Activated CD4-positive, alpha-beta T cell treated with anti-CD3 and anti-CD28 coated beads, Interleukin-2, Interleukin-6, amounts not matched to agents 100 ng/mL and 50 ng/mL, durations not matched to agents 16 hours and 8 hours (primary cell): ENCODE measurements at places on chromosomes 6 and 20.

DNA sequence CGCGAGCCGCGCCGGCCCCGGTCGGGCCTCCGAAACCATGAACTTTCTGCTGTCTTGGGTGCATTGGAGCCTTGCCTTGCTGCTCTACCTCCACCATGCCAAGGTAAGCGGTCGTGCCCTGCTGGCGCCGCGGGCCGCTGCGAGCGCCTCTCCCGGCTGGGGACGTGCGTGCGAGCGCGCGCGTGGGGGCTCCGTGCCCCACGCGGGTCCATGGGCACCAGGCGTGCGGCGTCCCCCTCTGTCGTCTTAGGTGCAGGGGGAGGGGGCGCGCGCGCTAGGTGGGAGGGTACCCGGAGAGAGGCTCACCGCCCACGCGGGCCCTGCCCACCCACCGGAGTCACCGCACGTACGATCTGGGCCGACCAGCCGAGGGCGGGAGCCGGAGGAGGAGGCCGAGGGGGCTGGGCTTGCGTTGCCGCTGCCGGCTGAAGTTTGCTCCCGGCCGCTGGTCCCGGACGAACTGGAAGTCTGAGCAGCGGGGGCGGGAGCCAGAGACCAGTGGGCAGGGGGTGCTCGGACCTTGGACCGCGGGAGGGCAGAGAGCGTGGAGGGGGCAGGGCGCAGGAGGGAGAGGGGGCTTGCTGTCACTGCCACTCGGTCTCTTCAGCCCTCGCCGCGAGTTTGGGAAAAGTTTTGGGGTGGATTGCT, 1.3 kb downstream of the VEGFA start:
- DNase-seq, result peak; percentile 75

DNA sequence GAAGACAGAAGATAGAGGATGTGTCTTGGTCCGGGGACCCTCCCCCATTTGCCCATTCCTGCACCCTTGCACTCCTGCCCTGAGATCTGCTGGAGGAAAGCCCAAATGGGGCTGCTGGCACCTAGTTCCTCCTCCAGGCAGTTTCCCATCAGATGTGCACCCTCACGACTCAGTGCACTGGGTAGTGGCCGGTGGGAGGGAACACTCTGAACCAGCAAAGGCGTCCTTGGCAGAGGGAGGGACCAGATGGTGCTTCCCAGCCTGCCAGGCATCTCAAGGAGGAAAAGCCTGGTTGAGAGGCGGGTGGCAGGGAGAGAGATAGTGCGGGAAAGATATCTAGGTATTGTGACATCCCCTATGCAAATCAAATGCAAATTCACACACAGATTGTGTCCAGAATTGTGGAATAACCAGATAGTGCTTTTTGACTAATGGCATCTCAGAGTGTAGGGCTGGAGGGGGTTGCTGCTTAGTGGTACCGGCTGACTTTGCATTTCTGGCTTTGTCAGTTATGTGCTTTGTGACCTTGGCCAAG, 19.5 kb downstream of the TMEM151B start:
- no peak for DNase-seq

DNA sequence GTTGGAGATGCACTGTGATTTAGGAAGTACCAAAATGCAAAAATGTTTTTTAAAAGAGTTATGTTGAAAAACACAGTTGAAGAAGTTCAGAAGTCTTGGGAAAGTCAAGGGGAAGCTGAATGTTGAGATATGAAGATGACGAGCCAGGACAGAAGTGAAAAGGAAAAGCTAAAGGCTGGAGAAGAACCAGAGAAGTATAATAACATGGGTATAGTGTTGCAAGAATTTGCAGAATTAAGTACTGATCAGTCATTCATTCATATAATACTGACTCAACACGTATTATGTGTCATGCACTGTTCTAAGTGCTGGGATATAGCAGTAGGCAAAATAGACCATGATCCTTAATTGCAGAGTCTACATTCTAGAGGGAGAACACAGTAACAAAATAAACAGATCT, 432.8 kb downstream of the CDC5L start:
- no peak for DNase-seq

- peak; percentile 46 for DNase-seq
These were observed 39.2 kb downstream of the GNAS start for GRCh38 chr20:58891718-58892140.

GRCh38 chr6:149936743-149937142, 5.1 kb upstream of the ULBP2 start:
- DNase-seq, result no peak

DNA sequence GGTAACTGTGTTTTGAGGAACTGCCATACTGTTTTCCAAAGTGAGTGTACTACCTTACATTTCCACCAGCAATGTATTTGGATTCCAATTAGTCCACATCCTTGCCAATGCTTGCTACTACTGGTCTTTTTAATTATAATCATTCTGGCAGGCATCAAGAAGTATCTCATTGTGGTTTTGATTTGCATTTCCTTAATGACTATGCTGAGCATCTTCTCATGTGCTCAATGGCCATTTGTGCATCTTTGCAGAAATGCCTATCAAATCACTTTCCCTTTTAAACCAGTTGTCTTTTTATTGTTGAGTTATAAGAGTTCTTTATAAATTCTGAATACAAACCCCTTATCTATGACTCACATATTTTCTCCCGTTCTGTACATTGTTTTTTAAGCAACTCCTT, 75.9 kb downstream of the ATG5 start:
- DNase-seq, result peak; percentile 9

DNA sequence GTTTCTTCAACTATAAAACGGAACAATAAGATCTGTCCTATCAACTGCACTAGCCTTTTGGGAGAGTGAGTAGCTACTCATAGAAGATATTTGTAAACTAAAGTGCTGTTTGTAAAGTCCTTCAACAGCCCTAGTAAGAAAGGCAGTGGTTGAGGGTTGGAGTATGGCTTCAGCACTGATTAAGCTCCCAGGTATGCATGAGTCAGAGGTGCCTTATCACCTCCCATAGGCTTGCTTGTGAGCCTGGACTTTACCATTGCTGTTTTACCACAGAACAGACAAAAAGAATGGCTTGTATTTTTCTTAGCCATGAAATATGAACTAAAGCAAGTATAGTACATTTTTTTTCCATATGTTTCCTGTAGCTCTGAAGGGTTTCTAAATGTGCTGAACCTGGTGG, 44.1 kb downstream of the SAMD3 start:
- DNase-seq, result no peak
